ENCODE measurements at places on chromosomes 7 and 10.
A peak's percentile ranks its signal among the peaks of the same experiment; 100 is the strongest.

GRCh38 chr7:80671744-80672143, 33.3 kb downstream of the CD36 start:
- no peak for DNase-seq

GRCh38 chr7:135194494-135195095, 16.7 kb downstream of the WDR91 start:
- DNase-seq: no peak

GRCh38 chr10:74177140-74177677, 26.2 kb downstream of the ADK start:
- no peak for DNase-seq

- no peak for DNase-seq
Observed at GRCh38 chr10:104429846-104430245, 76.2 kb downstream of the CFAP58 start.

- DNase-seq: no peak
Observed at GRCh38 chr10:2972810-2973209, 94.5 kb upstream of the PFKP start.

- no peak for DNase-seq
Observed at GRCh38 chr10:63587191-63587590, 66.0 kb downstream of the REEP3 start.

- DNase-seq: no peak
Observed at GRCh38 chr10:48536156-48536500, 68.7 kb downstream of the ARHGAP22 start.

DNA sequence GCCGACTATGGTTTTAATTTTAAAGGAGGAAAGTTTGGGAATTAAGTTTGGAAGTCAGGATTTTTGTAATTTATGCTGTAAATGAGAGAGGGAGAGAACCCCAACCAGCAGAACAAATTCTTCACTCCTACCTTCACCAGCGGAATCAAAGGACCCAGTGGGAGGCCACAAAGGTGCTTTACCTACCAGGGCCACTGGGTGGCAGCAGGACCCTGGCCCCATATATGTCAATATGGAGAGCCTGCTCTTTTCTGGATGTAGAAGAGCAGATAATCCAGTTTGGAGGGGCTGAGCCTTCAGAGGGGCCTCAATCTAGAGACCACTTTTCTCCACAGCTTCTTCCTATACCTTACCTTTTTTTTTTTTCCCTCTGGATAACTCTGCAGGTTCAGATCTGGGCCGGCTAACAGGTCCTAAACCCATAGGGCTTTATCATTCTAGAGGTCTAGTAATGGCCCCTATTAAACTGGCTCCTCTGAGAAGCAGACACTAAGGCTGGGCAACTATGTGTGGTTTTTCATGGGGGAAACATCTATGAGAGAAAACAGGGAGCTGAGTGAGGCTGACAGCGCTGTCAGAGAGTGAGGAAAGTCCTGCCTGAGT, 8.5 kb upstream of the SCD start:
- DNase-seq: peak; percentile 59

GRCh38 chr7:22356010-22356691, 803 bp downstream of the RAPGEF5 start:
- DNase-seq: no peak

GRCh38 chr10:122484276-122485060, 23.1 kb downstream of the HTRA1 start:
- DNase-seq: no peak

DNA sequence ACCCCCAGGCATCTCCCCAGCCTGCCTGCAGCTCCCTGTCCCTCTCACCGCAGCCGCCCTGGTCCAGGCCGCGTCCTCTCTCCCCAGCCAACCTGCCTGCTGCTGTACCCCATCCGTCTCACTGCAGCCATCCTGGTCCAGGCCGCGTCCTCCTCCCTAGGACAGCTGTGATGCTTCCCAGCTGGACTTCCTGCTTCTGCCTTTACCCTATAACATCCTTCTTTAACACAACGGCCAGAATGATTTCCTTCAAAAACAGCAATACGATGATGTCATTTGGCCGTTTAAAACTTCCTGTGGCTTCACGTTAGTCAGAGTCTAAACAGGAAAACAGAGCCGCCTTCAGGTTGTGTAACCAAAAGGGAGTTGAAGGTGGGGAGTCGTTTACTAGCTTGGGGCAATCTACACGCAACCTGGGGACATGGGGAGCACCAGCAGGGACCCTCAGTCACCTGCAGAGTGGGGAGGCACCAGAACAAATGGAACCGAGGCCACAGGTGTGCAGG, 32.2 kb upstream of the ZFAND2A start:
- no peak for DNase-seq

GRCh38 chr7:28104041-28104541, 76.5 kb downstream of the JAZF1 start:
- no peak for DNase-seq

DNA sequence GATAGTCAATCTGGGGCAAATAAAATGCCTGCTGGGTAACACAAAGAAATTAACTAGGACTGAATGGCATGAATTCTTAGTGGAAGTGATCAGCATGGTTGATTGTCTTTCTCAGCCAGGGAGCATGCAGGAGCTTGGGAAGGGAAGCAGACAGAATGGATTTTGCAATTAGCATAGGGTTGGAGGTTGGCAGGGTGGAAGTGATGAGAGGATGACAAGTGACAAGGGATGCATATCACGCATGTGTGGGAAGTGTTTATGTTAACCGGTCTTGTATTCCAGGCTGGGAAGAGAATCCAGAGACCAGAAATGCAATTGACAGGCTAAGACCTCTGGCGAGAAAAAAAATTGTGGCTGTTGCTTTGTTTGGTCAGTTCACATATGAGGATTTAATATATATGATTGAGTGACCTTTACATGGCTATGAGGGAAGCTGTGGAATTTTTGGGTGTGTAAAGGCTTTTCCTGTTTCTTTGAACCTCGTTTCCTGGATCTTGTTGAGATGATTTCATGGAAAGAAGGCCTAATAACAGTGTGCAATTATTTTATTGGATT, 8.3 kb downstream of the MDFIC start:
- DNase-seq: no peak

DNA sequence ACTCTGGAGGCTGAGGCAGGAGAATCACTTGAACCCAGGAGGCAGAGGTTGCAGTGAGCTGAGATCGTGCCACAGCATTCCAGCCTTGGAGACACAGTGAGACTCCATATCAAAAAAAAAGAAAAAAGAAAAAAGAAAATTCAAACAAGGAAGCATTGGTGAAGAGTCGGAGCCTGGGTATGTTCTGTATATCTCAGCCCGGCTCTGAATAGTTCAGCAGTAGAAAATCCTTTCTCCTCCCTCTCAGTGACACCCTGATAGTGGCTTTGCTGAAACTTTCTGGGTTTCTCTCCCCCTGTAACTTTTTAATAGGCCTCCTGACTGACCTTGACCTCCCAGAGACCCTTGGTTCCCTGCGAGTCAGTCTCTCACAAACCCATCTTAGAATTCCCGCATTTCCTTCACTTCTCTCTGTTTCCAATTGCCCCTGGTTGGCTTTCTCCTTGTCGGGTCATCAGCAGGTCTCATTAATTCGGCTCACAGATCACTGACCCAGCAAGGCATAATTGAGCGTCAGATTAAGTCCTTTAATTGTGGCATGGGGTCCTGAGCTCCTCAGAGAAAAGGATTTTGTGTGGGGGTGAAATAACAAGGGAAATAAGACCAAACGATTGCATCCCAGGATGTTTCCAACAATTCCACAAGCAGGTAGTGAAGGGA, 541.6 kb upstream of the NRP1 start:
- DNase-seq: no peak

DNA sequence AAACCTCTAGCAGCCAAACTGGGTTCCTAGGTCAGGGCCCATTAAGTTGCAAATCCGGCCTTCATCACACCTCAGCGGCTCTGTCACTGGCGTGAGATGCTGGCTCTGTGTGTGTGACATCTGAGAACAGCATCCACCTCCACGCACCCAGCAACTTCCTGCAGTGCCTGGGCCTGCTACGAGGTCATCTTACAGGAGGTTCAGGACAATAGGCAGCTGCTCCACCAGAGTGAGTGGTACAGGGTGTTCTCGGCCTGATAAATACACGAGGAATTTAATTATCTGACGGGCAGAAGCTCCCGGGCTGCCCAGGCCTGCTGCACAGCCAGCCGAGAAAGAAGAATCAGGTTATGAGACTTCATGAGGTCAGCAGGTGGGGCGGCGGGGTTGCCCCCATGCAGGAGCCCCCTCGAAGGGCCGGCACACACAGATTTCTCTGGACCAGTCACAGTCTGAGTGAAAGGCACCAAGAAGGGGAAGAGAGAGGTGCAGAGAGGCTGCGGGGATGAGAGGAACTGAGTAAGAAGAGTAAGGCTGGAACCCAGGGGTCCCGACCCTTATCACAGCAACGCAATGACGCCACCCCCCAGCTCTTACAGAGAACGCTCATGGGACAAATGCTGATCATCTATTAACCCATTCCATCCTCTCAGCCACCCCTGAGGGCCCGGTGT, 49.3 kb downstream of the CALML3 start:
- no peak for DNase-seq

DNA sequence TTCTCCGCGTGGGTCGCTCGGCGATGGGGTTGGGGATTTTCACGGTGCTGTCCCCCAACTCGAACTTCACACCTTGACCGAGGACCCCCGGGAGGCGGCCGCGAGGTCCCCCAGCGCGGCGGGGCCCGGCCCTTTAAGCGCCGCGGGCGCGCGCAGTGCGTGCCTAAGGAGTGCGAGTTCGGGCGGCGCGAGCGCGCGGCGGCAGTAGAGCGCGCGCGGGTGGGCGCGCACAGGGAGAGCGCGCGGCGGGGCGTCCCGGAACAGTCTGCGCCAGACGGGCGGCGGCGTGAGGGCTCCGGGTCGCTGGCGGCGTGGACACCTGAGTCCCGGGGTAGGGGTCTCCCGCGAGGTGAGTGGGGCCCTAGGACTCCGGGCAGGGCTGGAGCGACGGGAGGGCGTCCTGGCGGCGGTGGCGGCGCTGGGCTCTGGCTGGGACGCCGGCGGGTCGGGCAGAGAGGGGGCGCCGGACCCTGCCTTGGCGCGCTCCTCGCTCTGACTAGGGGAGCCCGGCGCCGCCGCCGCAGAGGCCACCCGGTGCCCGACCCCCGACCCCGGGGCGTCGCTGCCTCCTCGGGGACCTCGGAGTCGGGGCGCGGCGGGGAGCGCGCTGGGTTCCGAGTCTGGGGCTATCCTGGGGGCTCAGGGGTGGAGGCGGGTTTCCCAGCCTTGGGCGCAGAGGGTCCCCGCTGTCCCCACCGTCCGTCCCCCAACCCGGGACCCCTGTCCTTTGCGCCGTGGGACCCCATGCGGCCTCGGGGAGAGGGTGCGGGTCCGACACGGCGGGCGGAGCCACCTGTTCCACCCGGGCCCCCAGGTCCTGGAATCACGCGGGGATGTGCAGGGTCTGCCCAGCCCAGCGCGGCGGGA, at the start of gene PROSER2:
TSS of gene PROSER2 (plus strand) at position 235 of the 867 bp plus-strand sequence. CDS start 28,722 bp downstream, outside the sequence.
- DNase-seq: no peak

GRCh38 chr7:139973101-139974050, 89.4 kb downstream of the PARP12 start:
- no peak for DNase-seq

DNA sequence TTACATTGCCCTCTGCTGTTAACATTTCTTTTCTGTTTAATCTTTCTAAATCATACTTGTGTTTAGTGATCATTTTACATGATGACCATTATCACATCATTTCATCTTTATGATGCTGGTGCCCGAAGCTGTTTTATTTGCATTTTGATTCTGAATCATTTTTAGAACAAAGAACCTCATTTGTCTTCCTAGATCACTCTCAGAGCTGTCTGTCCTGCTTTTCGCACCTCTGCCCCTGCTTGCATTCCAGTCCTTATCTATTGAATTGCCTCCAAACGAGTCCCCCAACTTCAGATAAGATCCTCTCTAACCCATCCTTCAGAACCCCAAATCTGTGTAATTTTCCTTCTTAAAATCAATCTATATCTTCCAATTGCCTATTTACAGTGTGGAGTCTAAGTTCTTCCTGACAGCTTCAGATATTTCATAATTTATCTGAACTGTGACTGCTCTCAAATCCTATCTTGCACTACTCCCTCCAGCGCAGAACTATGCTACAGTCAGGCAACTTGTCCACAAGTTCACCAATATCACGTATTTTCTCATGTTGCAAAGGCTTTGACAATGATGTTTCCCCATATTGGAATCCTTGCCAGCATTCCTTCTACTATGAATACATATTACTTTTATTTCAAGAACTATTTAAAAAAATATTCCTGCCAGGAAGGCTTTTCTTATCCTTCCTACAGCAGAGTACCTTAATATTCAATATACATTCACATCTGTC, 346.5 kb upstream of the CACNA2D1 start:
- DNase-seq: no peak
